ENCODE measurements at places on chromosomes 1 and 21.

- no peak for DNase-seq
Measured at GRCh38 chr1:220828950-220829586, 42.4 kb downstream of the MTARC1 start.

DNA sequence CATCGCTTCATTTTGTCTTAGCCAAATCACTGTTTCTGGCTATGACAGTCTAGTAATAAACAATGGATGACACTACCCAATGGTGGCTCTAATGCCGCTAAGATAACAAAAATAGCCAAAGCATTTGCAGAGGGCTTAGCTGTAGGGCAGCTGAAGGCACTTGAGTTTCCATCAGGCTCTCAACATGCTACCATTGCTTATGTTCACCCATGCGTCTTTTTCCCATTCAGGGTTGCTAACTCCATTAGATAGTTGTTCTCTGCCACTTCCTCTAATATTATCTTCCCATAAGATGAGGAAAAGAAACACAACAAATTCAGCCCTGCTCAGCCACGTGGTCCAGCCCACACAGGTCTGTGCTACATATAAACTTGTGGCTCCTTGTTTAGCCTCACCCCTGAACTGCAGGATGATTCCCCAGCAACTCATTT is 159.6 kb downstream of the TOMM20 start:
- DNase-seq: no peak

GRCh38 chr21:16993416-16994038 is 519.3 kb upstream of the CXADR start:
- DNase-seq: no peak

DNA sequence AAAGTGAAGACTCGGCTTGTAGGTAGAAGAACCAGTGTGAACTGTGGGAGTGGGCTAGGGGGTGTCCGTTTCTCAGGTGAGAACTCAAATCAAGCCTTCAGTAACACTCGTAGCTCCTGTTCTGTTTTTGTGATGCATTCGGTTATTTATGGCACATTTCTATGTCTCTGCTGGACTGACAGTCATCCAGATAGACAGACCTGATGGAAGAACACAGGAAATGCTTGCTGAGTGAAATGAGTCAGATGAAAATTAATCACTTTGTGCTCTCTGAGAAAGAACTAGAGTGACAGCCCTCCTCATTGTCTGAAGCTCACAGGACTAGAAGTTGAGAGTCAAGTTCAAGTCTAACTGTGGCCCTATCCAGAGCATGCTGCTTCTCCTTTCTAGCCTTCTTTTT is 360.1 kb upstream of the PLXNA2 start:
- DNase-seq: no peak

DNA sequence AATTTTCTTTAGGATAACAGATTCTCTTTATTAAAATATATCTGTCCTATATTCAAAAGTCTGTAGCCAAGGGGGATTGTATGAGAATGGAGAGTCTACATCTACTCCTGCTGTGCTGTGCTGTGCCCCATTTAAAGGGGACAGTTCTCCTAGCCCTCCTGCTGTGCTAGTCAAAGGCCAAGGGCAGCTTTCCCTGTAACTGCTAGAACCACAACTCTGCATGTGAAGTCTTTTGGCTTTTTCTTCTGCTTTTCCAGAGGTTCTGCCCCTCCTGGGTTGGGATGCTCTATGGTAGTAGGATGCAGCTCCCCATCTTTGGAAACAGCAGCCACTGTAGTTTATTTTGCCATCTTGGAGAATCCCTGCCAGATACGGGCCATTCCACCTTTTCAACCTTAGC is 197.5 kb upstream of the JUN start:
- no peak for DNase-seq

DNA sequence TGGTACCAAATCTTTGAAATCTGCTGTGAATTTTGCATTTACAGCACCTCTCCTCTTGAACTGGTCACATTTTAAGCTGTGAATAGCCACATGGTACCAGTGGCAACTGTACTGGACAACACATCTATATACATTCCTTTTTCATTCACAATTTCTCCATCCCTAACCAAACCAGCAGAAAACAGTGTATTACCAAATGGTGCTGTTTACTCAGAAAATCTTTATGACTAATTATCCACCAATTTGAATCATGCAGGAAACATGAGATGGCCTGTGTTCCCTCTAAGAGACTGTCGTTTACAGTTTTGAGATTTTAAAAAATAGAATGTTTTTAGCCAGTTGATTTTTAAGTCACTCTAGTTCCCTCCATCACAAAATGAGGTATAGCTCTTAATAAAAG is 17.6 kb upstream of the CCT8 start:
- DNase-seq: no peak

DNA sequence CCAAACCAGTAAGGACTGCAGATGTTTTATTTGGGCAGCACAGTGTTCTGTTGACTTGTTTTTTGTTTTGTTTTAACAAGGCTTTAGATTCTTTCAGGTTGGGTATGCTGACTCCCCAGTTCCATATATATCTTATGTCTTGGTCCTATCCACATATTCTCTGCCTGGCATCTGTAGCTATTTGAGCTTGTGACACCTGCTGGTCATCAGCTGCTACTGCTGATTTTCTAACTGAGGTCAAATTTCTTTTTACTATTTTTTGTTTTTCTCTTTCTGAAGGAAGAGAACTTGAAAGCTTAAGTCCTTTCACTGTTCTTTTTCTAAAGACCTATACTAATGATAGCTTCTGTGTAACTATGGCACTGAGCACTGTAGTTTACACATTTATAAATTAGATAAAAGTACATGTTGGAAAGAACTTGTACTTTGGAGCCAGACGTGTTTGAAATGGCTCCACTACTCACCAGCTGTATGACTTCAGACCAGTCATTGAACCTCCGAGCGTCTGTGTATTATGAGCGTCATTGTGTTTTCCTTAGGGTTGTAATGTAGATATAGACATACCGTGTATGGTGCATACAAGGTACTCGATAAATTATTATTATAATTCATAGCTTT is 109.4 kb downstream of the NRDC start:
- DNase-seq: no peak

DNA sequence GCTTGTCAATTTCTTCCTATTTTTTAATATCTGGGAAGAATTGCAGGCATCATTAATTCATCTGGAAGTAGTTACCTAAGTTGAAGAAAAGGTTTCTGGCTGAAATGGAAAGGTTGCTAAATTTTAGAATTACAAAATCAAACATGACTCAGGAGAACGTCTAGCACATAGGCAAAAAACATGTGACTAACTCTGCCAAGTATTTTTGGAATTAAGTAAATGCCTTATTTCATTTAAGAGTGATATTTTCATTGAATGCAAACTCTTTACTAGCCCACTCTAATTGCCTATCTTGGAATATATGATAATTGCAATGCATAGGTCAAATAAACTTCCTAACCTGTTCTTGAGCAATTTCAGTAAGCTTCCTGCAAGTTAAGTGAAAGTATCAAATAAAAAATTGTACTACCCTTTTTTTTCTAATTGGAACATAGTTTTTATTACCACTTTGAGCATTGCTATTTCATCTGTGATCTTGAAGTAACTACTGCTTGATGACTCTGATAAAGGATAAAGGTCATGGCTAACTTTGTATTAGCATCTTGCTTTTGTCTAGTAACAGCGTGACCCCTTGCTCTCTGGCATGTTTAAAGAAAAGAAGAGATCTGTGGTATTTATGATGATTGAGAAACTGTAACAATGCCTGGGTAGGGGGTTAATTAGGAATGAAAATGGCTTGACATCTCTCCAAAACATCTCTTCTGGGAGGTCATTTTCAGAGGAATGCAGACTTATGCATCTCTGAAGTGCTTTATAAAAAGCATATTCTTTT is 208.3 kb upstream of the NCAM2 start:
- no peak for DNase-seq

DNA sequence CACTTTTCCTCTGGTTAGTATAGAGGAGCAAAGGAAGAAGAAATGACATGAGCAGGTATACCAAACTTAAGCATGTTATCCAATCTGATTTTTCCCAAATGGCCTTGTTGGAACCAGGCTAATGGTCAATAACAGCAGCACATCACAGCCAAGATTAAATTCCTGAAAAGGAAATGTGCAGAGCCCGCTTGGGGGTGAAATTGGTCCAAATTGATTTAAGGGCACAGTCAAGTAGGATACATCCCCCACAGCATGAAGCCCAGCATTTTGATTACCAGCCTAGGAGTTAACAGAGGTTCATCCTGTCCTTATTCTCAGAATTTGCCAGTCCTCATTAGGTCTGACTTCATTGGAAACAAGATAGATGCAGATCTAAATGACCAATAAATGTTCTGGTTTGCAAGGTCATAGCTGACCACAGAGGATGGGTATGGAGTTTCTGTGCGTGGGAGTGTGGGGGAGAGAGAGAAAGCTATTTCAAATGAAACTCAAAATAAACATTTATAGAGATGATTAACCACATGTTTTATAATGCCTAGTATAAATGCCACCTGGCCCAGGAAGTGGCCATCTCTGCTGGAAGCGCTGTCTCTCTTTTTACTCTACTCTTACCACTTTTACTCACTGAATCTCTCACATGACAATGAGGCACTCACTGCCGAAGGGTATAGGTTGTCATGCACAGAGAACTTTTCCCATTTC is 38.7 kb downstream of the RGS5 start:
- DNase-seq: no peak

DNA sequence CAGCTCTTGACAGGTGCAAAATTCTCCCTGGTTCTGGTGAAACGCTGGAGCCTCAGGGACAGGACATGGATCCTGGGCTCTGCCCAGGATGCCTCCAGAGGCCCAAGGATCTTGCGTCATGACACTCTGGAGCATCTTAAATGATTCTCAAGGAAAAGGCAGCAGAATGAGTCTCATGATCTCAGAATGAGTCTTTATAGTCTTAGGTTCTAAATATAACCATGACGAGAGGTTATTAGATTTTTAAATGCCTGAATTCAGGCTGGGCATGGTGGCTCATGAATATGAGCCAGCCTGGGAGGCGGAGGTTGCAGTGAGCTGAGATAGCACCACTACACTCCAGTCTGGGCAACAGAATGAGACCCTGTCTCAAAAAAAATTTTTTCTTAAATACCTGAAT is 55.5 kb downstream of the ECE1 start:
- DNase-seq: no peak

GRCh38 chr21:33238565-33239255 is 9.0 kb downstream of the IFNAR2 start:
- no peak for DNase-seq
